ENCODE measurements at places on chromosomes 5 and 9. TPM values are rescaled to one million over a fixed set of nuclear protein-coding genes. Genes with fewer than 3 reads are reported as not detected.

The GFI1B gene
- total RNA-seq, result not detected

The PCDHGA4 gene
- total RNA-seq, result 3.9 TPM

The PLAC8L1 gene
- not detected for total RNA-seq

The CER1 gene
- total RNA-seq, result not detected

The PCDHA1 gene
- total RNA-seq, result not detected

The OR1J2 gene
- total RNA-seq, result not detected

The STKLD1 gene
- total RNA-seq, result 3.4 TPM

The PALM2AKAP2 gene
- 1.8 TPM for total RNA-seq

The CAPSL gene
- total RNA-seq, result not detected

The GADD45G gene
- not detected for total RNA-seq
